ENCODE measurements at places on chromosomes 11 and 22.
A peak's percentile ranks its signal among the peaks of the same experiment; 100 is the strongest.

DNA sequence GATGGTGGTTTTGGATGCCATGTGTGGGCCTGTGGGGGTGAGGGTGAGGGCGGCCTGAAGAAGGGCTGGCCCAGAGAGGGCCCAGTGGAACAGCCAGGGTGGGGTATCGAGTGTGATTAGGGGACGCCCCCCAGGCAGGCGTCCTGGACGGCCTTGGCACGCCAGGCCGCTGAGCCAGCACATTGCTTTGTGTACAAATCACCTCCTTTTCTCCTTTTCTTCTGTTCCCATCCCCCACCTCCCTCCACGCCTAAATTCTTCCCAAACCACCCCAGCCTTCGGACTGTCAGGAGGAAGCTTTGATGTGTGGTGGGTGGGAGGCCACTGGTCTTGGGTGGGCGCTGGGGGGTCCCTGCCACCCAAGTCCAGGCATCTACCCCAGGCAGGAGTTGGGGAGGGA, 7.8 kb upstream of the CD248 start:
- no peak for DNase-seq

- DNase-seq, result no peak
These were observed at the start of gene FAM83F for GRCh38 chr22:39994566-39995392. FAM83F (plus strand) TSS chr22:39994954; CDS start chr22:39995043, 89 bp downstream.

DNA sequence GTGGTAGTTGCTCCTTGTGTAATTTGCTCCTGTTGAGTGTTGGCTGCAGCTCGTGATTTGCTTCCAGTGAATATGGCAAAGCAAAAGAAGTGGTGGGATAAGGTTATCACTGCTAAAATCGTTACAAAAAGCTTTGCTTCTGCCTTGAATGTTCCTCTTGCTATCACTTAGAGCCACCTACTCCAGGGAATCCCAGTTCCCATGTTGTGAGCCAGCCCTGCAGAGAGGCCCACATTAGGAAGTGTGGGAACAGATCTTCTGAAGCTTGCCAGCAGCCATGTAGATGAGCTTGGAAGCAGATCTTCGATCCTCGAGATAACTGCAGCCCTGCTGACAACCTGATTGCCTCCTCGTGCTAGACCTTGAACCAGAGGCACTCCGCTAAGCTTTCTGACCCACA, 71.0 kb downstream of the SPECC1L start:
- no peak for DNase-seq

DNA sequence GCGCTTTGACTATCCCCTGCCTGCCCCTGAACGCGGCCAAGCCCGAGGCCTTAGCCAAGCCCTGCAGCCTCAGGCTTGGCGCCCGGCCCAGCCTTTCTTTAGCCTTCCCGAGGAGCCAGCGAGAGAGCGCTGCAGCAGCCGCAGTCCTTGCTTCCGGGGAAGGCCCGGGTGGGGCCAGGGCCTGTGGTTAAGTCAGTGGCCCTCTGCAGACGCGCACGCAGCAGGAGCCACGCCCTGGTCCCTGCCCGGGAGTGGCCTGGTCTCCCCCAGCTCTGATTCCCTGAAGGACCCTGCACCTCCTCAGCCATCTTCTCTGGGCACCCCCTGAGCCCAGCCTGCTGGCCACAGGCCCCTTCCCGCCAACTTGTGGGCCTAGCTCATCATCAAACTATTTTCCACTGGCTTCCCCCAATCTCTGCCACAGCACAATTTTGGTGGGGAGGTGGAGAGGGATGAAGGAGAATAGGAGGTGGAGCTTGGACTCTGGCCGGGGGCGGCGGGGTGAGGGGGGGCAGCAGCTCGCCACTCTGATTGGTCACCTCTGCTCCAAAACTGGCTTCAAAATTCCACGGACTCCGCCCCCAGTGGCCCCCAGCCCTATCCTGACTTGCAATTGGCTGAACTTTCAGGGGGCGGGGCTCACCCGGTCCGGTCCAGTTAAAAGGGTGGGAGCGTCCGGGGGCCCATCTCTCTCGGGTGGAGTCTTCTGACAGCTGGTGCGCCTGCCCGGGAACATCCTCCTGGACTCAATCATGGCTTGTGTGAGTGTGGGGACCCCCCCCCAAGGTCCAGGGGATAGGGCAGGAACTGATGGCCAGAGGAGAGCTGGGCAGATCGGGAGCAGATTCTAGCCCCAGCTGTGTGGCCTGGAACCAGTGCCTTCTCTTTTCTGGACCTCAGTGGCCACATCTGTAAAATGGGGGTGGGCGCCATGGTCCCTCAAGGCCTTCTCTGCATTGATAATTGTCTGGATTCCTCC, at the start of gene LGALS1:
LGALS1 (plus strand) TSS at position 686 of the 979 bp plus-strand sequence; CDS start at position 753, 67 bp downstream.
- peak; percentile 34 for DNase-seq

- DNase-seq, result no peak
These were observed 34.9 kb upstream of the MYEOV start for GRCh38 chr11:69259096-69259495.

GRCh38 chr11:7900686-7901085, 30.4 kb downstream of the OR10A6 start:
- no peak for DNase-seq

GRCh38 chr11:10931761-10932670, 74.2 kb upstream of the ZBED5 start:
- DNase-seq, result no peak

GRCh38 chr11:115475564-115475963, 28.7 kb downstream of the CADM1 start:
- DNase-seq, result no peak

GRCh38 chr11:78938971-78939370, 364.3 kb upstream of the NARS2 start:
- DNase-seq, result no peak

- DNase-seq, result no peak
These were observed 31.9 kb downstream of the IL18BP start for GRCh38 chr11:72030472-72031045.

GRCh38 chr11:95556342-95557163, 233.0 kb downstream of the FAM76B start:
- no peak for DNase-seq

GRCh38 chr22:17235861-17236260, 16.6 kb upstream of the ADA2 start:
- DNase-seq, result no peak

DNA sequence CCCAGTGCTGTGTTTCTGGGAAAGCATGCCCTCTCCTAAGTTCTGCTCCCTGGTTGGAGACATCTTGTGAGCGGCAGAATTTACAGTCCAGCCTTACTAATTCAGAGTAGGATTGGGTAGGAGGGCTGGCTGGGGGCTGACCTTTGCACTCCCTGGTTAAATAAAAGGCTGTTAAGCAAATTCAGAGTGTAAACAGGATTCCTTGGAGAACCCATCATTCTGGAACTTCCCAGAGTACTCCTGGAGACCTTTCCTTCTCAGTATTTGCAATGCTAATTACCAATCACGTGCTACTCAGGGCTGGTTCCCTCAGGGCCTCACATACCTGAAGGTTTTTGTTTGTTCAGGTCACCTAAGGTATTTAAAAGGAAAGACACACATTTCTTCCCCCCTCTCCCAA, 340.2 kb downstream of the TBC1D22A start:
- DNase-seq, result no peak

GRCh38 chr11:43901551-43901950, 20.9 kb downstream of the ALKBH3 start:
- DNase-seq, result no peak

DNA sequence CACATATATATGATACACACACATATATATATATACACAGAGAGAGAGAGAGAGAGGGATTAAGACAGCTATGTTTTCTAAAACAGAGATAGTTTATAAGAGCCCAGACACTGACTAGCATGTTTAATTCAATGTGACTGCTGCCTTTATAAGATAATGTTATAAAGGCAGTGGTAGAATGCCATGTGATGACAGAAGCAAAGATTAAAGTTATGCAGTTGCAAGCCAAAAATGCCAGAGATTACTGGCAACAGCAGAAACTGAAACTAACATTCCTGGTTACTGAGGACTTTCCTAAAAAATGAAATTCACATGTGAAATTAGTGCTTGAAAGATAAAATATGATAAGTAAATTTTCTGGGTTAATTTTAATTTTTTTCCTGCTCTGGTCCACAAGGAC, 1888.9 kb downstream of the LRRC4C start:
- no peak for DNase-seq

- no peak for DNase-seq
These were observed 14.9 kb upstream of the ADA2 start for GRCh38 chr22:17234144-17234623.

GRCh38 chr22:29801796-29802195, 34.6 kb downstream of the UQCR10 start:
- no peak for DNase-seq

- no peak for DNase-seq
These were observed 129.7 kb downstream of the ST3GAL4 start for GRCh38 chr11:126485021-126485792.

DNA sequence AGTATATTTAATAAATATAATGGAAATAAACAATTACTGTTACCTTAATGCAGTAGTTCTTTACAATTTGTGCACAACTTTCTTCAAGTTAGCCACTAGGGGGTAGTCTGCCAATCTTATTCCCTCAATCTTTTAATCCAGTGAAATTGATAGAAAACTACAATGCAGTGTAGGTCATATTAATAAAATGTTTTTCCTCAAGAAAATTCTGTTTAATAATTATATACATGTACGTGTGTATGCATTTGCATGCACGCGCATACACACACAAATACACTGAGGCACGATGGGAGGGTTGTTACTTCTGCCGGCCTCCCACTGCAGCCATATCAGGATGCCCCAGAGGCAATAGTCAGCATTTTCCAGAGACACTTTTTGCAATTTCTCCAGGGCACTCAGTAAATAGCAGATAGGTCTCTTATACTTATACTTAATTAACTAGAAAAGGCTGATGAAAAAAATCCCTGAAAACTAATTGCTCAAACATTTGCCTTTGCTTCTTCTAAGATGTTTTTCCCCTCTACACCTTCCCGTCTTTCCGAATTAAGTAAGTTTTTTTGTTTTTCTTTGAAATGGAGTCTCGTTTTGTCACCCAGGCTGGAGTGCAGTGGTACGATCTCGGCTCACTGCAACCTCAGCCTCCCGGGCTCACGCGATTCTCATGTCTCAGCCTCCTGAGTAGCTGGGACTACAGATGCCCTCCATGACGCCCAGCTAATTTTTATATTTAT, 3.1 kb downstream of the GAB2 start:
- DNase-seq, result no peak

- DNase-seq, result no peak
These were observed 32.7 kb upstream of the GNB1L start for GRCh38 chr22:19887256-19887985.

- DNase-seq, result no peak
These were observed 2.1 kb downstream of the SH3BP1 start for GRCh38 chr22:37641561-37641949.

- no peak for DNase-seq
These were observed 29.3 kb upstream of the CBX7 start for GRCh38 chr22:39181778-39182177.

- no peak for DNase-seq
These were observed 11.4 kb upstream of the MICAL3 start for GRCh38 chr22:18035751-18036150.

GRCh38 chr11:19352771-19353160, 112.0 kb upstream of the E2F8 start:
- DNase-seq, result no peak

GRCh38 chr22:42983470-42983869, 31.5 kb downstream of the PACSIN2 start:
- no peak for DNase-seq

DNA sequence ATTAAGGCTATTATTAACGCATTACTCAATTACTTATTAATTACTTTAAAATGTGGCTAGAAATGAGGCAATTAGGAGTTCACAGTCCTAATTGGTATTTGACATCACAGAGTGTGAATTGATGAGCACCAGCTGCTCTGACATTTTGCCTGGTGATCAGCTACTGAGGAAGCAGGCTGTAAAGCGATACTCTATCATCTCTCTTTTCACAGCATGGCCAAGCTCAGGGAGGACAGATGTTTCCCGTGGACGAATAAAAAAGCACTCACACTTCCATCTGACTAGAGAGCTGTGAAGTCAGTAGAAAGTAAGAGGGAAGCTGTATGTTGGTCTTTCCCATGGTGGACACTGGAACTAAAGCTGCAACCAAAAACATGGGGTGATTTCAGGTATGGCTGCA, 29.1 kb upstream of the SYT9 start:
- no peak for DNase-seq

- DNase-seq, result no peak
These were observed 103.6 kb downstream of the TMPRSS5 start for GRCh38 chr11:113602483-113602882.

- no peak for DNase-seq
These were observed 69.5 kb downstream of the AMBRA1 start for GRCh38 chr11:46524201-46524770.

DNA sequence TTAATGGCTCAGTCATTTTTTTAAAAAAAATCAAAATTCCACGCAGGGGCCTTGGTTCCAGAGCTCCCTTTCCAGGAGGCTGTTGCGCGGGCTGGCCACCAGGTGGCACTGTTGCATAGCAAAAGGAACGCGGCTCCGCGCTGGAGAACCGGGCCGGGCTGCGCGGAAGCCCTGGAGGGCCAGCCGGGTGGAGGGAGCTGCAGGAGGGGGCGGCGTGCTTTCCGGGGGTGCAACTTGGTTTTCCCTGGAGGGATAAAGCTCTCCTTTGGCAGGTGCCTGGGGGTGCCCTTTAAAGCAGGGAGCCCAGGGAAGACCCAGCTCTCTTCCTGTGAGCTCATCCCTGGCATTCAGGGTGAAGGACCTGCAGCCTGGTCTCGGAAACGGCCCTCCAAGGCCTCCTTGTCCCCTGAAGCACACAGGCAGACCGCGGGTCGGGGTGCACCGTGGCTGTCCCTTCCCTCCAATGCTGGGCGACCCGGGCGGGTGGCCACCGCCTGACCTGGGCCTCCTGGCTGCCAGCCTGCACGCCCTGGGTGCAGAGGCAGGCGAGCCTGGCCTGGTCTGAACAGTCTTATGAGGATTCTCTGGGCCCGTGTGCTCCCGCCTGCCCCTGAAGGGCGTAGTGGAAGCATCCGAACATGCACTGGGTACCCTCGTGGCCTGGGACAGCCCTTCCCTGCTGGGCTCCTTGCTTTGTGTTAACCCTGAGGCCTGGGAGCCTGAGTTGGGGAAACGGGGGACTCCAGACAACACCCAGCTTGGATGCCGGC, 23.4 kb downstream of the KRTAP5-5 start:
- peak; percentile 28 for DNase-seq

GRCh38 chr11:90493379-90493778, 270.5 kb upstream of the CHORDC1 start:
- no peak for DNase-seq

- DNase-seq, result no peak
These were observed 10.4 kb upstream of the EMID1 start for GRCh38 chr22:29195118-29195963.

GRCh38 chr11:128607819-128608218, 20.5 kb upstream of the ETS1 start:
- no peak for DNase-seq

DNA sequence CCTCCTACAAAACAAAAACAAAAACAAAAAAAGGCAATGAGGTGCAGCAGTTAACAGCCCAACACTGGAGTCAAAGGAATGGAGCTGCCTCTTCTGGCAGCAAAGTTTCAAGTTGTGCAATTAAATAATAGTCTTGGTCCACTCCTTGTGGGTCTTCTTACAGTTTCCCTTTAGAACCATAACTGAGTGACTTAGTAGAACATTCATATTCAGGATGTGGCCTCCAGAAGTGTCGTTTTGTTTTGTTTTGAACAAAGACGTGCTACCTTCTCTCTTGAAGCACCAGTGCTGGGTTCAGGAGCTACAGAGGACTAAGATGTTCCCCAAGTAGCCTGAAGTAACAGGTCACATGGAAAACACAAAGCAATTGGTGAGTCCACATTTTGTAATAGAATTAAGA, 2.0 kb upstream of the JAML start:
- DNase-seq, result no peak

Data from stimulated activated CD8-positive, alpha-beta memory T cell treated with anti-CD3 and anti-CD28 coated beads, Interleukin-4, amount 100 ng/mL, for 4 hours (primary cell).